Caki2 (cell line): ENCODE measurements at places on chromosomes 2 and 18.

DNA sequence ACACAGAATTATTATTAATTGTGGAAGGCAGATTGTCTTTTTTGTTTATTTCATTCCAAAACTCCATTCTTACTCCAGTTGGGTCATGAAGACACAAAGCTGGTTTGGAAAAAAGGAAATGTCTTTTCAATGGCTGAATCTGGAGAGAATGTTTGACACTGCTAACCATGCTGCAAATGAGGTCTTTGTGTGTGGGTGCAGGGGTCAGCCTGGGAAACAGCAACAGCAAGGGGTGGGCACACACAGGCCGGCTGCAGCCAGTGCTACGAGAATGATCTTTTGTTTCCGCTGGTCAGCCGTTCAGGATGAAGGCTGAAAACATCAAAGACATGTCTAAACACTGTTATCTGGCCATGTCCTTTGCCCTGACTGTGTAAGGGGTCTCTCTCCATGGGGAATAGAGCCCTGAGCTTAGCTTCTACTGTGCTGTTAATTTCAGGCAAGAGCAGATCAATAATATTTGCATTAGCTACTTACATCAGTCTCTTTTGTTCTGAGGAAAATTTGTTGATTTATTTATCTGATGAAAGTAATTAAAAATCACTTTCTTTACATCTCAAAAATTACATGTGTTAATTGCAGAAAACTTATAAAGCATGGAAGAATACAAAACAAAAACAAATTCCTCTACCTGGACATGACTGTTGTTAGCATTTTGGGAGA, 33.3 kb upstream of the E2F6 start:
- no peak for DNase-seq

DNA sequence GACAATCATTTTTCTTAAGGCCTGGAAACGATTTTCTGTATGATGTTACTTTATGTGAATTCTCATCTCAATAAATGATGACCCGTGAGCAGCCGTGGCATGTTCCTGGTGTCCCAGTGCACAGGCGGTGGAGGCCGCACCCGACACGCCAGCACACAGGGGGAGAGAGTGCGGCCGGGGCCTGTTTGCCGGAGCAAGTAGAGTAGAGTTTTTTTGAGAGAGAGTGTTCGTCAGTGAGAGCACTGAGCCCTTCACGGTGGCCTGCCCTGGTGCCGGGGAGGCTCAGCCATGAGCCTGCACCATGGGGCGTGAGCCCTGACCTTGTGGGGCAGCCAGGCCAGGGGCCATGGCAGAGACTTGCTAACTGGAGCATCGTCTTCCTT, 202.4 kb upstream of the RAB12 start:
- no peak for DNase-seq

DNA sequence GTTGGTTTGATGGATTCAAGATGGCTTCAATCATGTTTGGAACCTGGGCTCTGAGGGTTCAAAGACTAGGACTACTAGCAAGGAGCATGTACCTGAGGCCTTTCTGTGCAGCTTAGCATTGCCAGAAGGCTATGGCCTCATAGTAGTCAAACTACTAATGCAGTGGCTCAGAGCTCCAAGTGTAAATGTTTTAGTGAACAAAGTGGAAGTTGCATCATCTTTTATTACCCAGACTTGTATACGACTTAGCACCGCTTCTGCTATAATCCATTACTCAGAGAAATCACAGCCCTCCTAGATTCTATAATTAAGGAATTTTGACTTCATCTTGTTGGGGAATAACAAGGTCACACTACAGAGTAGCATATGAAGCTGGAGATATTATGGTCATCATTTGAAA, 210.5 kb downstream of the ERBB4 start:
- DNase-seq: no peak

DNA sequence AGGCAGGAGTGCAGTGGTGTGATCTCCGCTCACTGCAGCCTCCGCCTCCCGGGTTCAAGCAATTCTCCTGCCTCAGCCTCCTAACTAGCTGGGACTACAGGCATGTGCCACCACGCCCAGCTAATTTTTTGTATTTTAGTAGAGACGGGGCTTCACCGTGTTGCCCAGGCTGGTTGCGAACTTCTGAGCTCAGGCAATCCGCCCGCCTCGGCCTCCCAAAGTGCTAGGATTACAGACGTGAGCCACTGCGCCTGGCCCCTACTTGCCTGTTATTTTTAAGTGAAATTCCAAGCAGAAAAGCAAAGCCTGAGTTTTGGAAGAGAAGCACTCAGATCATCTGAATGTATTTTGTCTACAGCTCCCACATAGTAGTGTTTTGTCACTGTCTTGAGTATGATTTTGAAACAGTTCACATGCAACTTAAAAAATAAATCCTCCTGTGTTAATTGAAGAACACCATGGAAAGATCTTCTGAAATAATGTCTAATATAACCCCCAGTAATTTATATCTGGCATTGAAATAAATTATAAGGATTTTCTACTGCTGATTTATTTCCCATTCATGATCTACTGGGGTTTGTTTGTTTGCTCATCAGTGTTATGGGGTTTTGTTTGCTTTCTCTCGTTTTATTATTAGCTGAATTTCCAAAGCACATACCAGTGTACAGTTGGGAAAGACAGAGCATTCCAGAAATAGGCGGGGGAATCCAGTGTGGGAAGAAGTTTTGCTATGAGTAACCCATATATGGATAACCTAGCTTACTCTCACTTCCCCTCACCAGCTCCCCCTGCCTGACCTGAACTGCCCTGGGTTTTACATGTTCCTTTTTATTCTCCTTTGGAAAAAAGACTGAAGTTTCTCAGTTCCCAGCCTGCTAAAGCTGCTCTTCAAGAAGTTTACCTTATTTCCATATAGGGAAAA, 80.1 kb upstream of the MAP3K20 start:
- peak; percentile 33 for DNase-seq
